ACHN (cell line): ENCODE measurements at places on chromosomes 7 and 10.

DNA sequence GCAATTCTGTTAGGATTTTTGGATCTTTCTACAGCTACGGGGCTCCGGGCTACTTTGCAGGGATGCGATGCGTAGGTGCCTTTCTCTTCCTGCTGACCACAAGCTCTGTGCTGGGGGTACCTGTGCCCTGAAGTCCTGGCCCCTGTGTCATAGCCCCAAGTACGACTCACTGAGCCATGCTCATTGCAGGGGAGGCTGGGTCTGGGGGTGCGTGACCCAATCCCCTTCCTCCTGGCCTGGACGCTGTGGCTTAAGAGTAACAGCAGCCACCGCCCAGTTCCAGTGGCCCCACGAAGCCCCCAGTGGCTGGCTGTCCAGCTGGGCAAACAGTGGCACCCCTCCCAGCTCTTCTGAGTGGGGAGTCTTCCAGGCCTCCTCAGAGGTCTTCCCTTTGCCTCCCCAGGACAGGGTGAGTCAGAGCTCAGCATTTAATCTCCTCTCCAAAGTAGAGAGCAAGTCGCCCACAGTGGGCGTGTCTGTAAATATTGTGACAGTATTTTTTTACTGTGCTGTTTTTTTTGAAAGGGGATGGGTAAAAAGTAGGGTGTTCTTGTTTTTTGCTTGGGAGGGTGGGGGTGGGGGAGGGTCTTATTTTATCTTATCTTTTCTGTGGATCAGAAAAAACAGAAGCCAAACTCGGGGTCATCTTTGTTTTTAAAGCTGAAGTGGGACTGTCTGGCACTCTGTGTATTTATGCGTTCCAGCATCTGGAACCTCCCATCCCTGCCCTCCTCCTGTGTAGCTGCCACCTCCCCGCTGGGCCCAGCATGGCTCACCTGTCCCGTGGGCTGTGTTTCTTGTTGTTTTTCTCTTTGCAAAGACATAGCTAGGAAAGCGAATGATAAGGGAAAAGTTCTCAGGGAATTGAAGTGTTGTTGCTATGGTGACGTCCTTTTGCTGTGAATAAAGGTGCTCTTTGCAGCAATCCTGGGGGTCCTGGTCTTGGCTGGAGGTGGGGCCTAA, 8.2 kb downstream of the LFNG start:
- peak; percentile 79 for DNase-seq

DNA sequence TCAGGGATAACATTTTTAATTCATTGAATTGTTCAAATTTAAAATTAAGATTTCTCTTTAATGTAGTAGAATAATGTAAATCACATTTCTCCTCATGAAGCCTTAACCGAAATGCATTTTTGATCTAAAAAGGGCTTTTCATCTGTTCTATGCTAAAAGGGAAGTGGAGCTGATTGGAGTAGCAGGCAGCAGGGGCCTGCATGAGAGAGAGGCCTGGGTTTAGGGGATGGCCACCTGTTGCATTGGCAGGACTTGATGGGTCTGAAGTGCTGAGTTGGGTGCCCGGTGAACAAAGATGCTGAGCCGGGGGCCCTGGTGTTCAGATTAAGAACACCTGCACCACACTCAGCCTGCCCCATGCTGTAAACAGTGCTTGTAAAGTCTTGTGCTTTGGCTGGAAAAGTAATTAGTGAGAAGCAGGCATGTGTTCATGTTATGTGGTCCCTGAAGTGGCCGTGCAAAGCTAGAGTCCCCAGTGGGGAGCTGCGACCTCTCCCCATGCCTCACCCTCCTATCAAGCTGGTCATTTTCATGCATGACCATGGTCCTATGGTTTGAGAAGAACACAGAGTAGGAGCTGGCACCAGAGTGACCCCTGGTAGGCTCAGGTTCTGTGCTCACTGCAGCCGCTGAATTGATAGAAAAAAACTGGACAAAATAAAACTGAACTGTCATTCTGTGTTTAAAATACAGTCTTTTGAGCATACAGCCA, 124.3 kb downstream of the ADCY1 start:
- no peak for DNase-seq

GRCh38 chr10:7261351-7261750, 149.5 kb downstream of the SFMBT2 start:
- DNase-seq = no peak

- DNase-seq = no peak
These were observed 242.3 kb downstream of the GLI3 start for GRCh38 chr7:41994746-41995110.

- DNase-seq = no peak
These were observed 1034.2 kb downstream of the SORCS3 start for GRCh38 chr10:105675333-105675732.

GRCh38 chr10:90148116-90148855, 446.9 kb downstream of the KIF20B start:
- DNase-seq = peak; percentile 41

DNA sequence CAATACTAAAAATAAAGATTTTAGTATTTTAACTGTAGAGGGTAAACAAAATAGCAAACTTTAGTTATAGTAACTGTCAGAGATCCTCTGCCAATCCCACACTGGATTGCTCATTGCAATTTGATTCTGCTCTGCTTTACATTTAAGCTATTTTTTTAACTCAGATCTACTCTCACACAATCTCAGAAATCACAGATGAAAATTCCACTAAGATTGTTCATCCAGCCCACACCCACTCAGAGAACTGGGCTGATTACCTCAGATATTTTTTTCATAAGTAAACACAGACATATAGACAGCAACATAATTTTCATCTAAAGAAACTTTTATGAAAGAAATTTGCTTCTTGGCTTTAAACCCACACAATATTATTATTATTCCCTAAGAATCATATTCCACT, 7.0 kb downstream of the OSBPL3 start:
- no peak for DNase-seq

DNA sequence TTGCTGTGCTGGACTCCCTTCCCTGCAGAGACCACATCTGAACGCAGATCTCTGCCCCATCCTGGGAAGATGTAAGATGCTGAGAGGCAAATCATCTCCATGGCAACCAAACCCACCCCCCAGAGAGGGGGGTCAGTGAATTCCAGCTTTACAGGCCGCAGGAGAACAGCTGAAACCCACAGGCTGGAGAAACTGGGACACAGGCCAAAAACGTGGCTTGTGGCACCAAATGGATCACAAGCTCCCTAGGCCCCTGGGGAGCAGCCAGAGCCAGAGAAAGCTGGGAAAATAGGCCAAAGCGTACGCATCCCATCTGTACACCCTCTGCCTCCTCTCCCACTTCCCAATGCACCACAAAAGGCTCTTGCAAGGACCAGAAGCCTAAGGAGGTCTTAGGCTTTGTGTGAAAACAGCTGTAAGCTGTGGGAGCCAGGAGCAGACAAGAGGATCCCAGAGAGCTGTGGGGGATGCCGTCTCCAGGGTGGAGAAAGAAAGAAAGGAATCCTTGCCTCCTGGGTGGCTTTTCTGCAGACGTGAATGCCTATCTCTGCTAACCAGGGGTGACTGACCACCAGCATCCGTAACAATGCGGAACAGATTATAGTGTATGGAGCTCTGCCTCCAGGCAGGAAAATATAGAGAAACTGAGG, 59.5 kb downstream of the TMEM130 start:
- no peak for DNase-seq

DNA sequence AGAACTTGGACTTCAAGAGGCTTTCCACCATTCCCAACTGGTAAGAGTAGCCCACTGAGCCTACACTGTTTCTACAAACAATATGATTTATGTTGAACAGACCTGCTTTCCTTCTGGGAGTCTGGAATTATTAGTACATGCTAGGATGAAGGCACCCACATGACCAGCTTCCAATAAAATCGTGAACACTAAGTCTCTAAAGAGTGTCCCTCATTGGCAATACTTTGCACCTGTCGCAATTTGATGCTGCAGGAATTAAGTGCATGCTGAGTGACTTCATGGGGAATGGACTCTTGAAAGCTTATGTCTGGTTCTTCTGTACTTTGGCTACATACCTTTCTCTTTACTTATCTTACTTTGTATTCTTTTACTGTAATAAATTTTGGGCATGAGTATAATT, 305.2 kb upstream of the GHITM start:
- no peak for DNase-seq
